Activated effector memory CD4-positive, alpha-beta T cell treated with anti-CD3 and anti-CD28 coated beads, Interleukin-2, amount 50 U/mL, for 16 hours (primary cell): ENCODE measurements at places on chromosomes 2 and 18.

DNA sequence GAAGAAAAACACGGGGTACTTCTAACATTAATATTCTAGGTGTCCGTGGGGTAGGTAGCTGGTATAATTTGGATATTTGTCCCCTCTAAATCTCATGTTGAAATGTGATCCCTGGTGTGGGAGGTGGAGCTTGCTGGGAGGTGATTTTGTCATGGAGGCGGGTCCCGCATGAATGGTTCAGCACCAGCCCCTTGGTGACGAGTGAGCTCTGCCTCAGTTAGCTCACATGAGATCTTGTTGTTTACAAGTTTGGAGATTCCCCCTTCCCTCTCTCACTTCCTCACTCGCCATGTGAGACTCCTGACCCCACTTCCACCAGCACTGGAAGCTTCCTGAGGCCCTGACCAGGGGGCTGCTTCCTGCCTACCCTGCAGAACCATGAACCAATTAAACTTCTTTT is 35.4 kb upstream of the DNER start:
- DNase-seq = no peak

DNA sequence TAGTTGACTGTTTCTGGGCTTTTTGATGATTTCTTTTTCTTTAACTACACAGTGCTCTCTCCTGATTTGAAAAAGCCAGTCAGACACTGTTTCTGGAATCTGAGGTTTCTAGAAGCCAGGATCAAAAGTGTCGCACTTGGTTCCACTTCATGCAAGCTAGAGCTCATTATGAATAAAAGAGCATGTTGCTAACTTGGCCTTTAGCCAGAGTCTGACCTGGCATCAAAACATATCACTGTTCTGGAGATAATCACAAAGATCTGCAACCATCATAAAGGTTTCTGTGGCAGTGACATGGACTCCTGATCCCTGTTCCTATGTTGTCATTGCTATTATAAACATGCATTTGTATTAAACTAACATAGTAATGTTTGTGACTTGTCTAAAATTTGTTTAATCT is 76.1 kb upstream of the MAPRE2 start:
- DNase-seq = no peak

GRCh38 chr2:153299809-153300208 is 178.8 kb downstream of the RPRM start:
- DNase-seq = no peak

- no peak for DNase-seq
These were observed 50.8 kb downstream of the GBX2 start for GRCh38 chr2:236117401-236117800.

DNA sequence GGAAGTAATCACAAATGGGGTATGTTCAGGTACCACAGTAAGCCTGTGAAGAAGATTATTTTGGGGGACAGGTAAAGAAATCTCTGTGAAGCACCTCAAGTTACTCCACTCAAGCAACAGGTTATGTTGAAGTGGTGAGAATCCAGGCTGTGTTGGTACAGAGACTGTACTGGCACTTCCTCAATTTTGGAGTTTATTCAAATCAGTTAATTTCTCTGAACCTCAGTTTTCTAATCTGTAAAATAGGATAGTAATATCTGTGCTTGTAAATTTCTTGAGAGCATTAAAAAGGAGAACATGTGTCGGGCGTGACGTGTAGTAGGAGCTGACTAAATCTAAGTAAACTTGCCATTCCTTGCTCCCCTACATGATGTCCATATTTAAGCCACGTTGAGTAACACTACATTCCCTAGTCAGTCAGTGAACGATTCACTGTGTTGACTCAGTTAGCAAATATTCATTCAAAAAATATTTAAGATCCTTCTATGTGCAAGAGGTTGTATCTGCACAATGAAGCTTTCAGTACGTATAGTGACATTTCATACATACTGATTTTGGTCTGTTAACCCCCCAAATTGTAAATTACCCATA is 504.2 kb downstream of the ZEB2 start:
- DNase-seq = no peak
